NCI-H187 (cell line): ENCODE measurements at places on chromosomes 2 and 18.

DNA sequence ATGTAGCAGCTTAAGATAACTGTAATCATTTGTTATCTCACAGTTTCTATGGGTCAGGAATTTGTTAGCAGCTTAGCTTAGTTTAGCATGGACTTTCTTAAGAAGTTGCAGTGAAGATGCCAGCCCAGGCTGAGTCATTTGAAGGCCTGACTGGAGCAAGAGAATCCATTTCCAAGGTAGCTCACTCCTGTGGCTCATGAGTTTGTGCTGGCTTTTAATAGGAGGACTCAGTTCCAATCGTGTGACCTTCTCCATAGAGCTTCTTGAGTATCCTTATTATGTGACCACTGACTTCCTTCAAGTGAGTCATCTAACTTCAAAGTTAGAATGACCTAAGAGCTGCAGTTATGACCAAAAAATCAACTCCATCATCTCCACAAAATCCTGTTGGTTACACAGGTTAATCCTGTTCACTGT is 1.4 kb downstream of the GPATCH11 start:
- DNase-seq, result no peak

- DNase-seq, result no peak
These were observed 801 bp downstream of the OSR1 start for GRCh38 chr2:19357402-19358241.

- DNase-seq, result no peak
These were observed 15.6 kb upstream of the CXCR4 start for GRCh38 chr2:136133586-136133985.

DNA sequence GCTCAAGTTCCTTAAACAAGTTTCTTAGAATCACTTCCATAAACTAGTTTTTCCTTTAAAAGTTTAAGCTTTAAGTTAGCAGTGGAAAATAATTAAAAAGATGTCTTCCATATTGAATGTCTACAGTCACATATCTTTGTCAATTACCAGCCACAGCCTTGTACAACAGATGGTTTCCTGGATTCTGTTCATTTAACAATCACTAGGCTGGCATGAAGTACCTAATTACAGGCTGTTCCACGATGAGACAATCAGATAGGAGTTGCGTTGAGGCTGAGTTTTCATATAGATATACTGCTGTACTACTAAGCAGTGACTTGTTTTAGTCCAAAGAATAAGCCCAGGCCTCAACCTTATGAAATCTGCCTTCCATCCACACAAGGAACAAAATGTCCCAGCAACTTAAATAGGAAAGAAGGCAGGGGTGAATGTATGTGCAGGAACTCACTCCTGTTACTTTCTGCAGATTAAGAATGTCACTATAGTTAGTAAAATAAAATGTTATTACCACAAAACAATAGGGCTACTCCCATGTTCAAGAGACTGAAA is 131.0 kb downstream of the ZAP70 start:
- no peak for DNase-seq

- no peak for DNase-seq
These were observed 33.3 kb downstream of the RAB31 start for GRCh38 chr18:9741406-9741792.

DNA sequence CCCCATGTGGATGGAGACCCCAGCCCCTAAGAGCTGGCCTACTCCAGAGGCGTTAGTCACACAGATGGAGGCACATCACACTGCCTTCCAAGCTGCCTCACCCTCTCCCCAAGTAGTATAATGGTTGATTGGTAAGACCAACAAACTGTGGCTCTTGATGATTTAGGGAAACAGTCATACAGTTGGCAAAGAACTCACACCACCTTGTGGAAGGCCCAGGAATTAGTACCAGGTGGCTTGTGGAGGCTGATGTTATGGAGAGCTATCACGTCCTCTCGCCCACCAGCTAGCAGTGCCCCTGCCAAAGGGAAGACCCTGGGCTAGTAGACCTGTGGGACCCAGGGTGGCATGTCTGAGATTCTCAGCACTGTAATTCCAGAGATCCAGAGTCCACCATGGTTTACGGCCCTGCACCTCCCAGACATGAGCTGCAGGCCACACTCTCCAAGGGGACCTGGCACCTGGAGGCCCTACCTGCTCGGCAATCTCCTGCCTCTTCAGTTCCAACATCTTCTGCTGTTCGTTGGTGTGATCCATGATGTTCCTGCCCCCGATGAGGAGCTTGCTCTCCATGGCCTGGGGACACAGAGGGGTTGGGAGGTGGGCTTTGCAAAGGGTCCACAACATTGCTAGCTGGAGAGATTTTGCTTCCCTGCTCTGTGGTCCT is 26.3 kb downstream of the KIF3C start:
- no peak for DNase-seq

GRCh38 chr2:215476424-215476823 is 40.6 kb upstream of the FN1 start:
- no peak for DNase-seq

GRCh38 chr2:169711751-169712509 is 17.7 kb downstream of the PHOSPHO2 start:
- no peak for DNase-seq

GRCh38 chr2:241813644-241814392 is 4.8 kb downstream of the NEU4 start:
- DNase-seq, result no peak

DNA sequence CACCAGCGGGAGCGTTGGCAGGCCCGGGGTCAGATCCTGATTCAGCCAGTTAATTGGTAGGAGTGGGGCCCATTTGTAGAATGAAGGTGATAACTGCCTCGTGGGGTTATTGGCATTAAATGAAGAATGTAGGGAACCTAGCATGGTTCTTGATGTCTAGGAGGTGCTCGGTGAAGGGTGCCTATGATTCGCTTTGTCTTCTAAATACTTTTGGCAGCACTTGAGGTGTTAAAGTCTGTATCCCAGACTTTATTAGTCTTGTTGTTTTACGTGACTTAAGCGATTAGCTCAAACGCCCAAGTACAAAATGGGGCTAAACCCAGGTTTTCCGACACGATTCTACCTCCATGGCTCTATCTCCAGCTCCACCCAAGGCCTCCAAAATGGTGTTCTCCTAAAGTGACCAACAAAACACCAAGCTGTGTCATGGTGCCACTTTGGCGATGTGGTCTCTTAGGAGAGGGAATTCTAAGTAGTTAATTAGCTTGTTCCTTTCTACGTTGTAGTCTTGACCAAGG is 980 bp upstream of the PPP4R1 start:
- DNase-seq, result no peak

DNA sequence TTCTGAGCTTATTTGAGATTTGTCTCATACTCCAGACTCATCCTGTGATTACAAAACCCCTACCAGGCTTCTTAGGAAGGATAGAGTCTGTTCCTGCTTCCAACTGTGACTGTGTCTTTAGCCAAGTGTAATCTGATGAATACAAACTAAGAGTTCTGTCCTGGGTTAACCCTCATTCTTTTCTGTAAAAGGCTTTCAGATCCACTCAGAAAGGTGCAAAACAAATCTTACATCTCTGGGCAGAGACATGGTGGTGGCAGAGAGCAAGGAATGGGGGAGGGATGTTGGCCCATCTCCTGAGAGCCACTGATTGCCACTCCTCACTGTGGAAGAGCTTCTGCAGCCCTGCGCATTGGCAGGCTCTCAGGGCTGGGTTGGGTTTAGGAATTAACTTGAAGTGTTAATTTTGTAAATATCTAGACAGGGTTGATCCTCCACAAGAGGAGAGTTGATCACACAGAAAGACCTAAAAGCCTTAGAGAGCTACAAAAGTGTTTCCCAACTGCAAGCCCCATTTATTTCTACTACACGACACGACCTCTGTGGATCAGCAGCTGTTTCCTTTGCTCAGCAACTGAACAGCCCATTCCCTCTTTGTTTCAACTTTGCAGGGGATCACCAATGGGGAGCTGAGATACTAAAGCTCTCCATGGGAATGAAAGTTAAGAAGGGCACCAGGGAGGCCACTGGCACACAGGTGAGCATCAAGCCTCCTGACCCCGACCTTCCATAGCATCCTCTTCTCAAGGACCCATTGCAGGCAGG is 23.7 kb upstream of the SPTBN1 start:
- DNase-seq, result no peak

DNA sequence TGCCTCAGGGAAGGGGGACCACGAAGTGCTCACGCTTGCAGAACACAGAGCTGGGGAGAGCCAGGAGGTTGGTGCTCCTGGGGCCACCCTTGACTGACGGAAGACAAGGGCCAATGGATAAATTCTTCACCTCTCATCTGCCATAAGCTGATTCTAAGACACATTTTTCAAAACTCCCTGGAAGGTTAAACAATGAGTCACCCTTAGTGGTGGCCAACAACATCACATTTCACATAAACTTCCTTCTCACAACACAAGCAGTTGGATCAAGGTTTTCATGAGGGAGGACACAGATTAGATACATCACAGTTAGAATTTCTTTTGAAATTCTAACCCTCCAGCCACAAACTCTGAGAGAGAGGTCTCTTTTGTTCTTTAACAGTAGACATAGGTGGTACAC is 713.6 kb upstream of the POU3F3 start:
- DNase-seq, result no peak

DNA sequence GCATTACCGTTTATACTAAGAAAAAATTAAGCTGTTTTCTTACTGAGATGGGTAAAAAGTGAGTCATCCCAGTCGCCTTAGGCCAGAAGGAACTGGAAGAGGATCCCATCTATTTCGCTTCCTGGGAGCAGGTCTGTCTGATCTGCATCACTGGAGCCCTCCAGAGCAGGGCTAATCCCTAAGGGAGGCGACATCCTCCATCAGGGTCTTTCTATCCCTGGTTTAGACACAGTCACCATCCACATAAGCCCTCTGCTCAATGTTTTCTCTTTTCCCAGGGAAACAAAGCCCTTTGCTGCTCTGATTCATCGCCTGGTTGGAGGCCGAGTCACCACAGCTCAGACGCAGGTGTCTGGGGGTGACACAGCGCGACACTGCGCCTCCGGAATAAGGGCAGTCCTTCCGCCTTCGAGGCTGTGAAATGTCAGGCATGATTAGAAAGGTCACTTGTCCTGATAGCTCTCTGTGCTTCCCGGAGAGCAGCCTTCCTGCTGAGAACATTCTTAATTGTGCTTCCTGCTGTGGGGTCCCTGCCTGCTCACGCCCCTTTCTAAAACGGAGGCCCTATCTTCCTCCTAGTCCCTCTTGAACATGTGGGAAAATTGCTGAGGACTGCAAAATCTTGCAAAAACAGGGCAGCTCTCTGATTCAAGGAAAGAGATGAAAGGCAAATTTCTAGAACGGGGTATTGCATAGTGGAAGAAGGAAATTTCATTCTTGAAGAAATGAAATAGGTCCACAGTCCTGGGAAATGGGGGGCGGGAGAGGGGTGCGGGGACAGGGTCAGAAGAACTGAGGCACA is 56.3 kb downstream of the MARCHF4 start:
- no peak for DNase-seq

- no peak for DNase-seq
These were observed 121.6 kb downstream of the VAPA start for GRCh38 chr18:10035281-10035991.

GRCh38 chr2:59449274-59449673 is 1104.2 kb downstream of the BCL11A start:
- DNase-seq, result no peak

DNA sequence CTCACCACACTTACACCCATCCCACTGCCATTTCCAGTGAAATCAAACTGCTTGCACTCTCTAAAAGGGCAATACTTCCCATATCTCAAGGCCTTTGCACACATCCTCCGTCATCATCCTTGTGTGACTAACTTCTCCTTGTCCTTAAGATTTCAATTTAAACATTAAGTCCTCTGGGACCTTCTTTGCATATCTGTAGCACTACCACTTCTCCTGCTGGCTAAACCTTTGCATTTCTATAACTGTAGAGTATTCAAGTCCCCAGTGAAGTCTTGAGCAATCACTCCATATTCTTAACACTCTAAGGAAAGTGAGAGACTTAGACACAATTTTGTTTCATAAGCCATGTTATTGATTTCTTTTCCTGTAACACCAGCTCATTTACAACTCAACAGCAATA is 136.8 kb upstream of the EPHA4 start:
- no peak for DNase-seq
